Mononuclear cell (primary cell): ENCODE measurements at places on chromosomes 13 and 19. TPM values are rescaled to one million over a fixed set of nuclear protein-coding genes. Genes with fewer than 3 reads are reported as not detected.

The ANGPTL4 gene
- total RNA-seq: not detected

The ICAM4 gene
- 7.9 TPM for total RNA-seq

The SWSAP1 gene
- 0.94 TPM for total RNA-seq

The SOX21 gene
- total RNA-seq: not detected

The KLK3 gene
- total RNA-seq: 0.31 TPM

The BRME1 gene
- total RNA-seq: 0.10 TPM

The ZNF708 gene
- total RNA-seq: 33.4 TPM

The ZNF223 gene
- total RNA-seq: 0.63 TPM

The FCAR gene
- 91.3 TPM for total RNA-seq

The EDNRB gene
- 0.21 TPM for total RNA-seq

The RPS16 gene
- 71.4 TPM for total RNA-seq

The F10 gene
- not detected for total RNA-seq

The WDR88 gene
- not detected for total RNA-seq

The CLDND2 gene
- total RNA-seq: 0.10 TPM

The PLEKHJ1 gene
- 25.3 TPM for total RNA-seq

The ZNF560 gene
- not detected for total RNA-seq

The ZNF649 gene
- total RNA-seq: 18.3 TPM

The IGFL1 gene
- total RNA-seq: not detected

The SCEL gene
- total RNA-seq: not detected

The RFPL4A gene
- not detected for total RNA-seq

The NANOS3 gene
- not detected for total RNA-seq

The MAP4K1 gene
- 29.1 TPM for total RNA-seq

The CDC42EP5 gene
- total RNA-seq: not detected

The CCL25 gene
- total RNA-seq: not detected

The BST2 gene
- total RNA-seq: 25.1 TPM

The APOC4 gene
- not detected for total RNA-seq

The ZNF442 gene
- 1.0 TPM for total RNA-seq

The PLIN5 gene
- 0.21 TPM for total RNA-seq

The IZUMO2 gene
- total RNA-seq: not detected

The CD177 gene
- not detected for total RNA-seq

The CGB5 gene
- not detected for total RNA-seq

The ZNF681 gene
- 2.0 TPM for total RNA-seq

The SERPINE3 gene
- total RNA-seq: 0.10 TPM
